MM.1S (cell line): ENCODE measurements at places on chromosomes 3 and 15.

DNA sequence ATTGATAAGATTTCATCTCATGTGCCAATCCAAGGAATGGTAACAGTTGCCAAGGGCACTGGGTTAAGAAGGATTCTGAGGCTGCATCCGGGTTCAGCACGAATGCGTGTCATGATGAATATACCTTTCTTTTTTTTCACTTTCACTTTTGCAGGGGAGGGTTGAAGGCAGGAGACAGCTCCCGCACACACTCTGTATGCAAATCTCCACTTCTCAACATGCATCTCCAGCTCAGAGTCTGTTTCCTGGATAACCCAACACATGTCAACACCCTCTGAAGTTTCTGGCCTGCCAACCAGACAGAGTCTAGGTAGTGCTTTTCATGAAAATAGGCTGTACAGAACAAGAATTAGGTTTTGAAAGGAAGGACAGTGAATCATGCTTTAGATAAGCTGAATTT lies 21.6 kb downstream of the B4GALT4 start:
- no peak overlapping the region for H3K4me3 ChIP-seq
- H3K4me1 ChIP-seq = no peaks in the 10 kb centered on the region
- no peak overlapping the region for H3K27ac ChIP-seq
- peak; percentile 13 for DNase-seq
- no peaks in the 10 kb centered on the region for H3K36me3 ChIP-seq
- H3K27me3 ChIP-seq = no peaks in the 10 kb centered on the region

DNA sequence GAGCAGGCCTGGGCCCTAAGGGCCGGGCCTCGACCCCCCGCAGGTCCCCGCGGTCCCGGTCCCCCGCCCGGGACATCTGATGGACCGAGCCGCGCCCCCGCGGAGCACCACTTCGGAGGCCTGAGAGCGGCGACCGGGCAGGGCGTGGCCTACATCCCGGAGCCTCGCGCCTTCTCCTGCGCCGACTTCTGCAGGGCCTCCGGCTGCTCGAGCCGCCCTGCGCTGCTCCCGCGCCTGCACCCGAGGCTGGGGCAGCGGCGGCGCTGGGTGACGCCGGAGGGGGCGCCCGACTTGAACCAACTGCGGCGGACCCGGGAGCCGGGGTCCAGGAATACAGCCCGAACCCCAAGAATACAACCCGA lies 14.9 kb upstream of the GP9 start:
- peak overlapping the region; percentile 54 for H3K4me3 ChIP-seq
- no peaks in the 10 kb centered on the region for H3K4me1 ChIP-seq
- peak; percentile 23 for DNase-seq
- no peak overlapping the region for H3K27ac ChIP-seq

DNA sequence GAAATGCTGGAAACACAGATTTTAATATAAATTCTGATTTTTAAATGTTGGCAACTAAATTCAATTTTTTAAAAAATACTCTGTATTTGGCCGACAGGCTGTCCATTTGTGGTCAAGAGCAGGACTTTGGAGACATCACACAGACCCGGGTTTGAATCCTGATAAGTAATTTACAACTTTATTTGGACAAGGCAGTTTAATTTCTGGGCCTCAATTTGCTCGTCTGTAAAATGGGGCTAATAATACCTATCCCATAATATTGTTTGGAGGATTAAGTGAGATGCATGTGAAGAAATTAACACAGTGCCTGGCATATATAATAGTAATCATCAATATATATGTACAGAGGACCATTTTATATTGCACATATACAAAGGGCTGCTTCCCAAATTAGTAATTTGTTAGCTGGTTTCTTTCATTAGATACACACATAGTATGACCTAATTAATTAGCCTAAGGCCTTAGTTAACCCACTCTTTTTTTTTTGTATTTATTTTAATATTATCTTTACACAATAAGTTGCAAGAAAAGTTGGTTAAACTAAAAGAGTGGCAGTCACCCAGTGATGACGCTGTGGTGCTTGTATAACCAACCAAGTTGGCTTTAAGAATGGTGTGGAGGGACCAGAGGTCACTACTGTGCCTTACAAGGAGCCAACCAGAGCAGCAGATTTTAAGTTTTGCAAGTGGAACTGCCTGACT lies 665 bp downstream of the PIGB start:
- DNase-seq = peak; percentile 47
- no peaks in the 10 kb centered on the region for H3K36me3 ChIP-seq
- H3K4me1 ChIP-seq = peaks cover 3% of the 10 kb centered on the region; the same call in 1 of the 2 replicates
- no peaks in the 10 kb centered on the region for H3K27me3 ChIP-seq
- H3K27ac ChIP-seq = peak overlapping the region; percentile 78; the same call in 1 of the 2 replicates

- 0 out of 2 replicates have a peak, but pooled peaks cover 8% of the 10 kb centered on the region for H3K4me1 ChIP-seq
- H3K36me3 ChIP-seq = no peaks in the 10 kb centered on the region
- no peak overlapping the region for H3K27ac ChIP-seq
- H3K4me3 ChIP-seq = no peak overlapping the region
- no peaks in the 10 kb centered on the region for H3K27me3 ChIP-seq
Observed at GRCh38 chr3:112670824-112671223, 29.9 kb upstream of the CCDC80 start.

- H3K27me3 ChIP-seq = no peaks in the 10 kb centered on the region
- no peak overlapping the region for H3K4me3 ChIP-seq
- no peaks in the 10 kb centered on the region for H3K4me1 ChIP-seq
- H3K27ac ChIP-seq = no peak overlapping the region
- no peak for DNase-seq
Observed at GRCh38 chr3:196016059-196016458, 65.8 kb downstream of the TFRC start.
